Fibroblast of skin of left biceps (primary cell): ENCODE measurements at places on chromosomes 12 and 14.

- no peak for DNase-seq
Observed at GRCh38 chr12:102514696-102515095, 34.3 kb upstream of the IGF1 start.

- DNase-seq = peak; percentile 26
Observed at GRCh38 chr12:50597200-50598195, 92.7 kb downstream of the DIP2B start.

GRCh38 chr14:77761205-77761931 lies 412 bp upstream of the SNW1 start:
- peak; percentile 36 for DNase-seq

DNA sequence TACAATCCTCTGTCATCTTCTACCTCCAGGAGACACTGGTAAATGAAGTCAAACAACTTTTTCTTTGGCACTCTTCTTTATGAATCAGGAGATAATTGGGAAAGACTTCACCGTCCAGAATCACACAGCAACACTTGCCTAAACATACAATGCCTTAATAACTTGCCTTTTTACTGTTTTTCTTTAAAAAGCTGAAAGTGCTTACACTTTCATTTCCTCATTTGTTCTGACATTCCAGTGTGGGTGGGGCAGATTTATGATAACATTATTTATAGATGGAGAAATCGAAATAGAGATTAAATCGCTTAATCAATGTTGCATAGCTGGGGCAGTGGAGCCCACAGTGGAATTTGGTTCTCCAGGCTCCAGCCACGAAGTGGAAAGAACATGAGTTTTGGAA lies 2.8 kb upstream of the FRS2 start:
- no peak for DNase-seq
